ENCODE measurements at places on chromosomes 4 and X.

DNA sequence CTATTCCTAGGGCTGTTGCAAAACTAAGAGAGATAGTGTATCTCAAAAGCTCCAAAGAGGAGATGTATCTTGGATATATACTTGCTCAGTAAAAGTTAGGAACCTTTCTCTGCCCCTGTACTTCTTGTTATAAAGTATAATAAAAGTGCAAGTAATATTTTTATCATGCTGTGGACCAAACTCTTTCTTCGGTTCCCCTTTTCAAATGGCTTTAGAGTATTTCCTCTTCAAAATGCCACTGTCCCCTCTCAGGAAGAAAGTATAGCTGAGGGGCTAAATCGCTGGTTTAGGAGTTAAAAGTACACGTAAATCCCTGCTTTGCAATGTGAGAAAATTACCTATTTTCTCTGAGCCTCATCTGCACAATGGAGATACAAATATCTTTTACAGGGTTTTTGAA, 169.1 kb upstream of the FTHL17 start:
- no peak for DNase-seq

DNA sequence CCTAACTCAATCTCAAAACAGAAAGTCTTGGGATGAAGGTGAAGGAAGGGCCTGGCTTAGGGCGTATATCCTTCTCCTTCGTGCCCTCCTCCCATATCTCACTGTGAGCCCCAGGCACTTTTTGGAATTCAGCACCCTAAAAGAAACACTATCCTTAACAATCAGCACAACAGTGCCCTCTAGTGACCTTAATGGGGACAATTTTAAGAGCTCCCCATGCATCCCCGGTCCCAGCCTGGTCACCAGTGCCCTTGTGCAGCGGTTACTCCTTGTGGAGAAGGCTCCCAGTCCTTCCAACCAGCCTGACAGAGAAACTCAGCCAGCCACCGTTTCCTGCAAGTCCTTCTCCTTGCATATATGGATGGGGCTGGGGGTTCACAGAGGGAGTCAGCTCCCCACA, 4.2 kb downstream of the PAK3 start:
- peak; percentile 48 for DNase-seq

GRCh38 chrX:291411-291901, 10.3 kb downstream of the PLCXD1 start:
- DNase-seq: no peak

- DNase-seq: peak; percentile 83
These were observed 64.5 kb downstream of the GPC4 start for GRCh38 chrX:133350751-133351150.

GRCh38 chr4:110059556-110060191, 138.7 kb downstream of the ELOVL6 start:
- peak; percentile 30 for DNase-seq

DNA sequence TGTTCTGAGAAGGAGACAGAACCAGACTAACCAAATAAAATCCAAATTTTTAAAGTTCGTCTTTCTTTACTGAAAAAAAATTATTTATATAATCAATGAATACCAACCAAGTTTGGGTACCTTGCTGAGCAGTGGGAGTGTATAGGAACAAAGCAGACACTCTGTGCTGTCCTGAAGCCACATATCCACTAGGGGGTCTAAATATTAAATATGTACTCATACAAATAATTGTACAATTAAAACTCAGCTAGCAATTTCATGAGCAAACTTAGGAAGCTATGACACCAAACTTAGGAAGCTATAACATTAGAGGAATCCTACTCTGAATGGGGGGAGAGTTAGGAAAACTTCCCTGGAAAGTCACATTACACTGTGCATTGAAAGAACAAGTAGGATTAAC, 582.0 kb upstream of the EPHA5 start:
- no peak for DNase-seq

All from adipocyte (in vitro differentiated cells).